Body of pancreas (tissue), 4 donors: ENCODE measurements at places on chromosomes 11 and 22.

DNA sequence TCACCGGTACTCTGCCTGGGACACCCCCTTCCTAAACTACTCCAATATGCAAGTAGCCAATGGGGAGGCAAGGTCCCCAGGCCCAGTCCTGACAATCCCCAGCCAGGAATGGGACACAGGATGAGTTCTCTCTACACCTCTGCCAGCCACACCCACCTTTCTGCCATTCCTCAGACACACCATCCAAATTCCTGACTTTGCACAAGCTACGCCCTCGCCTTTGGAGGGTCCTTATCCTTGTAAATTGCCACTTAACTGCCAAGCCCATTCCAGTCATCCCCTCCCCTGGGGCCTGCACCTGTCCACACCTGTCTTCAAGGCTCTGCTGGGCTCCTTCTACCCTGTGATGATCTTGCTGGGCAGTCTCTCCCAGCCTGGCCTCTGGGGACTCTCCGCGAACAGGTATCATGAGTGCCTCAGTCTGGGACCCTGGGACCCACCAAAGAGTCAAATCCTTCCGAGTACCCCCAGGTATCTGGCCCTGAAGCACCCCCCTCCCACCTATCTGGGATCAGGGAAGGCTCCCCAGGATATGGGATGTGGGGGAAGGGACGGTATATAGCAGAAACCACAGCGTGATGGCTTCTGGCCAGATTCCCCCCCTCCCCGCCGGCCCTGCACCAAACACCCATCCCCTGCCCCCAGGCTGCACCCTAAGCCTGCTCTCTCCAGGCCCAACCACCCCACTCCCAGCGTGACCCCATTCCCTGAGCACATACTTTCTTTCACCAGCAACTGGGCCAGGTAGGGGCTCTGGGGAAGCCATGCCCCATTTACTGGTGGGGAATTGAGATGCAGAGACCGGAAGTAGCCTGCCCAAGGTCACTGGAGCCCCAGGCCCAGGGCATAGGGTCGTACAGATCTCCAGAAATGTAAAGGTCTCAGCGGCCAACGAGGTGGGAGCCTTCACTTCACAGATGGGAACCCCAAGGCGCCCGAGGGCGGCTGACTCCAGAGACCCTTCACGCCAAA, 806 bp downstream of the ARAP1 start:
- no peak for DNase-seq

GRCh38 chr11:61967924-61968757, 707 bp upstream of the FTH1 start:
- no peak for DNase-seq

DNA sequence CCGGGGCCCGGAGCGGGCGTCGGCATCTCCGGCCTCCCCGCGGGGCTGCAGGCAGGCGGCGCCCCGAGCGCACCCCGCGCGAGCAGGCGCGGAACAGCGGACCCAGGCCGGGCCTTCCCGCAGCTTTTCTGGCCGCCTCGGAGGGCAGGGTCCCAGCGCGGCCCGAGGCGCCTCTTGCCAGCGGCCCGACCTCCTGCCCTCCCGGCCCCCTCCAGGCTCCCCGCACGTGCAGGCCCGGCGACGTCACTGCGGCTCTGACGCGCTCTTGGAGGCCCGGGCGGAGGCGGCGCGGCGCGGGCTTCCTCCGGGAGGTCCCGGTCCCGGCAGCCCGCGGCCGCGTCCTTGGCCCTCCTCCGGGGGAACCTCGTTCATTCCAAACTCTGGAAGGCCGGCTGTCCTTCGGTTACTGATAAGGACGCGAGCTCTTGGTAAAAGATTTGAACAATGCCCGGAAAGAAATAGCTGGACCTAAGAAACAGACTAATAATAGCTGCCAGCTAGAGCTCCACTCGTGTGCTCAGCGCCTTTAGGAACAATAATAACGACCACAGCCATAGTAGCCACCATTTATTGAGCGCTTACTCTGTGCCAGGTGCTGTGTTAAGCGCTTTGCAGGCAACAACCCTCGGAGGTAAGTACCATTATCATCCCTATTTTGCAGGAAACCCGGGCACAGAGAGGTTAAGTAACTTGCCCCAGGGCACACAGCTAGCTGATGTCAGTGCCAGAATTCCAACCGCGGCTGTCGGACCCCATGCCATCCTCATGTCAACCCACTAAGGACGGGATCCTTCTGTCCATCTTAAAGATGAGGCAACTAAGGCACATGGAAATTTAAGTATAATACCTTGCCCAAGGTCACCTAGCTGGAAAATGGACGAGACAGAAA, 39.1 kb upstream of the CREB3L1 start:
- DNase-seq = peak; percentile 64

- DNase-seq = no peak
Observed at GRCh38 chr11:26286472-26287066, 45.4 kb upstream of the ANO3 start.

- DNase-seq = no peak
Observed at GRCh38 chr22:36289406-36289870, 36.5 kb downstream of the APOL1 start.

DNA sequence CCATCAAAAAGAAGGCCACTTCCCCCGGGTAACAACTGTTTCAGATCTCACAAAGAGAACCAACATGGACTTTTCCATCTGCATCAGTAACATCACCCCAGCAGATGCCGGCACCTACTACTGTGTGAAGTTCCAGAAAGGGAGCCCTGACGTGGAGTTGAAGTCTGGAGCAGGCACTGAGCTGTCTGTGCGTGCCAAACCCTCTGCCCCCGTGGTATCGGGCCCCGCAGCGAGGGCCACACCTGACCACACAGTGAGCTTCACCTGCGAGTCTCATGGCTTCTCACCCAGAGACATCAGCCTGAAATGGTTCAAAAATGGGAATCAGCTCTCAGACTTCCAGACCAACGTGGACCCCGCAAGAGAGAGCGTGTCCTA, 3.7 kb downstream of the SEC14L6 start:
- no peak for DNase-seq

- DNase-seq = peak; percentile 70
Observed at GRCh38 chr22:37802310-37803194, 5.2 kb upstream of the GCAT start.

DNA sequence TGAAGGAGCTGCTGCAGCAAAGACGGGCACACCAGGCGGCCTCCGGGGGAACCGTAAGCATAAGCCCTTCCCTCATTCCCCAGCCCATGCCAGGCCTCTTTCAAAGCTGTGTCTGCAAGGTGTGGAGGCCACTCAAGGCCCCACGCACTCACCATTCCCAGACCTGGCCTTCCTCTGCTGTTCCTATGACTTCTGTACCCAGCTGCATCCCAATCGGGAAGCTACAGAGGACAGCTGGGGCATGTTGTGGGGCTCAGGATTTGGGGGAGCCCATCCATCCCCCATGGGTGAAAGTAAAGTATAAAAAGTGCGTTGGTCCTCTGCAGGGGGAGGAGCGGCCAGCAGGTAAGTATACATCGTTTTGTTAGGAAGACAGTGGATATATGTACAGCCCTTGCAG, 2.2 kb downstream of the POU2AF3 start:
- no peak for DNase-seq

- DNase-seq = no peak
Observed at GRCh38 chr22:29030016-29030617, 31.5 kb downstream of the C22orf31 start.

DNA sequence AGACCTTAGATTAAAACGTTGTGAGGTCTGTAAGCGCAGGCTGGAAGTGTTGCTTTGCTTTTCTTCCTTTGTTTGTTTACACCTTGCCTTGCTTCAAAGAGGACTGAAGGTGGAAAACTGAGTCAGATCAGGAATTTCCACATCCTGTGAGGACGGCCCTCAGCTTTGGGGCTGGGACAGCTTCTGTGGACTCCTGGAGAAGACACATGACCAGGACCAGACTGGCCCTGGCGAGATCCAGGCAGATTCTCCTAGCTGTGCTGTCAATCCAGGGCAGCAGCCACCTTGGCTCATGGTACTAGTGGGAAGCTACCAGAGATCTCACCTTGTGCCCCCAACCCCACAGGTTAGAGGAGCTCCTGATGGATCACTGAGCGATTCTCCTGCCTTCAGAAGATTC, 1461.9 kb downstream of the TBC1D22A start:
- no peak for DNase-seq

GRCh38 chr11:19435306-19435989, 194.7 kb upstream of the E2F8 start:
- no peak for DNase-seq

GRCh38 chr11:108727665-108728064, 62.8 kb downstream of the DDX10 start:
- no peak for DNase-seq

- no peak for DNase-seq
Observed at GRCh38 chr22:42969348-42969975, 45.5 kb downstream of the PACSIN2 start.

DNA sequence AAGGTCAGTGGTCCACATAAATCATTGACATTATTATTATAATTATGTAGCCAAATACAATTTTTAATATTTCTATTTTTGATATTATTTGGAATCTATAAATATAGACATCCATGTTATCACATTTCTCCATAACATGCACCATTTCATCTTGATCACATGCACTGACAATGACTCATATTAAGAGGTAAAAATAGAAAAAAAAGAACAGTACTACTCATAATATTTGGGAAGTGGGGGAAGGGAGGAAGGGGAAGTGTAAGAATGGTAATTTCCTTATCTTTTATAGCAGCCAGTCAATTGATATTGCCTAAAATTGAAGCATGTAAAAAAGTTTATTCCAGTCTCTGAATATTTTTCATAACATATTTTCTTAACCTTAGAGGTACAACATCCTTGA, 72.3 kb downstream of the ADM start:
- DNase-seq = no peak

DNA sequence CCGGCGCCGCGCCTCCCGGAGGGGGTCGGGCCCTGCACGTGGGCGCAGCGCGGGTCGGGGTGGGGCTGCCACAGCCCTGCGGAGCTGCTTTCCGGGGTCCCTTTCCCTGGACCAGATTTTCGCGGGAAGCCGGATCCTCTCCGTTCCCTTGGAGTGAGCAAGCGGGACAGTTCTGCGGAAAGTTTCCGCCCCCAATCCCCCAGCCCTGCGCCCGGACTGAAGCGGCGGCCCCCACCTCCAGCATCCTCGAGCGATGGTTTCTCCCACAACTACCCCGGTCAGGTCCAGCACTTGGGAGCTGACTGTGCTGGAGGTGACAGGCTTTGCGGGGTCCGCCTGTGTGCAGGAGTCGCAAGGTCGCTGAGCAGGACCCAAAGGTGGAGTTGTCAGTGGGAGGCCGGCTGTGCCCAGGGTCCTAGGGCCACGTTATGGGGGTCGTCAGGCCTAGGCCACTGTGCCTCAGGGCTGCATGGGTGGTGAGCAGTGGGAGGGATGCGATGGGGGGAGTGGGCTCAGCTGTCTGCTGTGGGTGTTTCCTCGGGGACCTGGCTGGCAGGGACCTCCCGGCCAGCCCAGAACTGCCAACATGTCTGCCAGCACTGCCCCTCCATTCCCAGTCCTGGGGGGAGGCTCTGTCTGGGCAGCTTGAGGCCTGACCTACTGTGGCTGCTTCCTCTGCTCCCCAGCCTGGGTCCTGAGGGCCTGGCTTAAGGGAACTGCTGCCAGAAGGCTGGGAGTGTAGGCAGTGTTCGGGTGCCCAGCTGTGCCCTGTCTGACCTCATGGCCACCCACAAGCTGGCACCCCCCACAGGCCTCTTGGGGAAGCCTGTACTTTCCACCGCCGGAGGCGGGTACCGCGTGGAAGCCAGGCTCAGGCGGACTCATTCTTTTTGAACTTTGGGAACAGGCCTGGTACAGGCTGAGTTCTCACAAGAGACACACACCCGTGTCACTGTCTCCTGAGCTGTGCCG, 726 bp downstream of the ST3GAL4 start:
- DNase-seq = no peak

DNA sequence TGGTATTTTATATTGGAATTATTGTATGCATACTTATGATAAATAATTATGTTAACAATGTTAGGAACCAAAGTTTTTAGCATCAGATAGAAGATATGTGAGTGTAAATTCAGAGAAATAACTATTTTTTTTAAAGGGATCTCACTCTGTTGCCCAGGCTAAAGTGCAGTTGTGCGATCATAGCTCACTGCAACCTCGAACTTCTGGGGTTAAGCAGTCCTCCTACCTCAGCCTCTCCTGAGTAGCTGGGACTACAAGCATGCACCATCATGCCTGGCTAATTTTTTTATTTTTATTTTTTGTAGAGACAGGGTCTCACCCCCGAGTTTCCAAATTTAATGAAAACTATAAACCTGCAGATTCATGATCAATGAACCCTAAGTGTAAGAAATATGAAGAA, 33.6 kb upstream of the RCE1 start:
- no peak for DNase-seq

- DNase-seq = no peak
Observed at GRCh38 chr22:34639911-34640310, 426.0 kb upstream of the ISX start.

DNA sequence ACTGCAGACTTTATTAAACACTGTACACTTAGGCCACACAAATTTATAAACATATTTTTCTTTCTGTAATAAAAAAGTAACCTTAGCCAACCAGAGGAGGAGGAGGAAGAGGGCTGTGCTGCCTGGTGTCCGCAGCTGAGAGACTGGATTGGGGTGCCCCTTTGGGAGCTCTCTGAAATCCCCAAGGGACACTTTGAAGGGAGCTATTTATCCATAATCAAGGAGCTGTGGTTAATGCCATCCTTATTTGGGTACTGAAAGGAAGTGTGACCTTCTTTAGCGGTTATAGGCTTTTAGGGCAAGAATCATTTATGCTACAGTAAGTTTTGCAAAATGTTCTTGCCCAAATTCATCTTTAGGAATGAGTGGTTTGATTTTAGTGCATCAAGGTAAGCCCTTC, 125.8 kb downstream of the RASSF10 start:
- no peak for DNase-seq
